ENCODE measurements at places on chromosomes 2 and 18.

DNA sequence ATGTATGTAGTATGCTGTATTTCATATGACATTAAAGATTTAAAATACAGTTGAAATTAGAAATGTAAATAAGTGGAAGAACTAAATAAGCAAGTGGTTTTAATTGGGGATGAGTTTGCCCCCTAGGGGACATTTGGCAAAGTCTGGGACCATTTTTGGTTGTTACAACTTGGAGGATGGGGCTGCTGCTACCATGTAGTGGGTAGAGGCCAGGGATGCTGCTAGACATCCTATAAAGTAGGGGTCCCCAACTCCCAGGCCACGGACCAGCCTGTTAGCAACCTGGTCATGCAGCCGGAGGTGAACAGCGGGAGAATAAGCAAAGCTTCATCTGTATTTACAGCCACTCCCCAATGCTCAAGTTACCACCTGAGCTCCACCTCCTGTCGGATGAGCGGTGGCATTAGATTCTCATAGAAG is 27.9 kb upstream of the ASNSD1 start:
- no peak for DNase-seq

DNA sequence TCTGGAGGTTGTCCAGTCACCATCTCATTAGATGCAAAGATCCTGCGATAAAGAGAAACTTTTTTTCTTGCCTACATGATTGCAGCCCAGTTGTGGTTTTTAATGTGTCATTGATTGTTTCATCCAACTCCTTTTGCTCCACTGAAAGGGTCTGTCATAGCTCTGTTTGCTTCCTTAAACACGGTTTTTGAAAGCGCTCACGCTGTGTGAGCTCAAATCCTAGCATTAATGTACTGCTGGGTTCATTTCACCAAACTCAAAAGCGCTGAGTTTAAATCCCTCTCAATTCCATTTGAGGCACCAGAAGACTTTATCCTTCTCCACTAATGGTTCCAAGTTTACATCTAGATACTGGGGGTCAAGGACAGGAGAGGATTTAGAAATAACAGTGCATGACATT is 53.6 kb downstream of the CDK15 start:
- no peak for DNase-seq

DNA sequence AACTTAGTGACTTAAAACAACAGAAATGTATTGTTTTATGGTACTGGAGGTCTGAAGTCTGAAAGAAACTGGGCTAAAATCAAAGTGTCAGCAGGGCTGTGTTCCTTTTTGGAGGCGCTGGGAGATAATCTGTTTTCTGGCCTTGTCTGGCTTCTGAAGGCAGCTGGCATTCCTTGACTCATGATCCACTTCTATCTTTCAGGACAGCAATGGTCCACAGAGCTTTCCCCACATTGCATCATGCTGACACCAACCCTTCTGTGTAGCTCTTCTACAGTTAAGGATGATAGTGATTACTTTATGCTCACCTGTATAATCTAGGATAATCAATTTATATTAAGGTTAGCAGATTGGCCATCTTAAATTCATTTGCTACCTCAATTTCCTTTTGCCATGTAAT is 392.1 kb downstream of the TDRD15 start:
- DNase-seq, result no peak

GRCh38 chr2:154689158-154689557 is 9.3 kb upstream of the KCNJ3 start:
- no peak for DNase-seq

- DNase-seq, result no peak
These were observed 26.8 kb upstream of the DCC start for GRCh38 chr18:52313213-52313612.

- no peak for DNase-seq
These were observed 142.7 kb upstream of the SLC39A10 start for GRCh38 chr2:195514365-195514764.

Data from hippocampal formation (tissue), 2 donors.